Keratinocyte (primary cell): ENCODE measurements at places on chromosomes 5 and 9. TPM values are rescaled to one million over a fixed set of nuclear protein-coding genes. Genes with fewer than 3 reads are reported as not detected.

The INSL4 gene
- 0.04 TPM in 1 of 3 replicates, not detected in the others for polyA plus RNA-seq

The SOHLH1 gene
- polyA plus RNA-seq = not detected in 3 replicates

The TIMD4 gene
- polyA plus RNA-seq = not detected in 3 replicates

The HAVCR2 gene
- polyA plus RNA-seq = 0.03 TPM in 1 of 3 replicates, not detected in the others

The ADAMTS6 gene
- 6.7 to 14.7 TPM (median 10.9 TPM) in 3 replicates for polyA plus RNA-seq

The CCDC127 gene
- 4.6 to 5.7 TPM (median 4.9 TPM) in 3 replicates for polyA plus RNA-seq

The ARHGEF28 gene
- polyA plus RNA-seq = 17.7 to 31.6 TPM (median 24.2 TPM) in 3 replicates

The PCDHB2 gene
- polyA plus RNA-seq = 0.26 to 1.1 TPM (median 0.46 TPM) in 3 replicates

The SLC45A2 gene
- polyA plus RNA-seq = 0.04 to 0.05 TPM in 2 of 3 replicates, not detected in the other

The EFNA5 gene
- 2.8 to 5.9 TPM (median 4.8 TPM) in 3 replicates for polyA plus RNA-seq

The CDH9 gene
- polyA plus RNA-seq = not detected in 3 replicates

DNA sequence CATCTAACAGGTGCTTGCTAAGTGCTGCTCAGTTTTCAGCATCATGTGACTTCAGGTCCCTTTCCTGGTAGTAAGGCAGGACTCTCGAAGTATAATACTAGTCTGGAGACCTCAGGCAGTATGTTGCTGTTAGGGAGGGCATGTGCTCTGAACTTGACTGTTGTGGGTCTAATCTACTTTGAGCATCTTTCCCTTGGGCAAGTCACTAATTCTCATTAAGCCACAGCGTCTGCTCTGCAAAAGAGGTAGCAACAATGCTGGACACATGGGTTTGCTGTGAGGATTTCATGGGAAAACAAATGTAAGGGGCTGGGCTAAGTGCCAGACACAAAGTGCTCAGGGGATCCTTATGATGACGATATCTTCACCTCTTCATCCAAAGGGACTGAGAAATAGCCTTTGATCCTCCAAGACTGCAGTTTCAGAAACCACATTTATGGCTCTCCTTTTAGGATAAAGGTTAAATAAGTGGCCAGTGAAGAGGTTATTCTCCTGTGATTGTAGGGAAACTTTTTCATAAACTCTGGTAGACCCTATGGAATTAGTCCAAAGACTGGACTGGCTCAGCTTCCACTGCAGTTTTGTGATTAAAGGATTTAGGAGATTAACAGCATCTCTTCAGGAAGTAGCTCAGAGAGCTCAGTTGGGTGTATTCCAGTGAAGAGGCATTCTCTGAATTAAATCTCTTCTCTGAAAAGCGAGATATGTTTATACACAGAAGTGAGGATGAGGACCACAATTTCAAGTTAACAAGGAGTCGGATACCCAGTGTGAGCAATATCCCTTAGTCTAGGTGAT is 216.6 kb downstream of the SGCD start:
- DNase-seq = no peak

- no peak for DNase-seq
Observed at GRCh38 chr5:50667023-50667652, 701 bp downstream of the PARP8 start.

DNA sequence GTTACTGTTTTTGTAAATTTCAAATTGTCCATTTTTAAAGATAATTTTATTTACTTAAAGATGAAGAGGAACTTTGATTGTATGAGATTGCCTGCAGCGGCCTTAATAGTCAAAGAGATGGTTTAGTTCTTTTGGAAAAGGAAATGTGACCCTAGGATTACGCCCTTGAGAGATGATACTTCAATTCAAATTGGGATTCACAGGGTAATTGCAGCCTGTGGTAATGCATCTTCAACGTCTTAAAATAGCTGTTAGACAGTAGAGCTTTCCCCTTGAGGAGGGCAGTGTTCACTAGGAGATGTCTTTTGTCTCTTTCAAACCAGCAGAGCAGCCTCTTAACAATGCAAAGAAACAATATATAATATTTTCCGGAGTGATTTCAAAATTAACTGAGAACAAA is 127.1 kb downstream of the TAF11L14 start:
- DNase-seq = no peak

DNA sequence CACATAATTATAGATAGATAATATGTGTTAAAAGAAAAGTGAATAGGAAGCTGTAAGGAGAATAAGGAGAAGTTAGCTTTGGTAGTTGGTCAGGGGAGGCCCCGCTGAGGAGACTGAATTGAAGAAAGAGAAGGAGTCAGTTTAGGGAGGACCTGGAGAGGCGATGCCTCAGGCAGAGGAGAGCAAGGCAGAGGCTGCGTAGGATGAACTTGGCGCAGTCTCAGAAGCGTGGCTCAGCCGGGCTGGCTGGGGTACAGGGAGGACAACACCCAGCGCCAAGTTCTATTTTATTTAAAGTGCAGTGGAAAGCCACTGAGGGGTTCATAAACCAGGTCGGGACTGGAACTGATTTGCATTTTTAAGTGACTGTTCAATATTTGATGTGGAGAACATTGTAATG is 68.5 kb downstream of the PTCD2 start:
- DNase-seq = no peak

- no peak for DNase-seq
Observed at GRCh38 chr9:17222932-17223331, 88.1 kb downstream of the CNTLN start.

GRCh38 chr5:30104872-30105596 is 1088.5 kb upstream of the CDH6 start:
- no peak for DNase-seq

DNA sequence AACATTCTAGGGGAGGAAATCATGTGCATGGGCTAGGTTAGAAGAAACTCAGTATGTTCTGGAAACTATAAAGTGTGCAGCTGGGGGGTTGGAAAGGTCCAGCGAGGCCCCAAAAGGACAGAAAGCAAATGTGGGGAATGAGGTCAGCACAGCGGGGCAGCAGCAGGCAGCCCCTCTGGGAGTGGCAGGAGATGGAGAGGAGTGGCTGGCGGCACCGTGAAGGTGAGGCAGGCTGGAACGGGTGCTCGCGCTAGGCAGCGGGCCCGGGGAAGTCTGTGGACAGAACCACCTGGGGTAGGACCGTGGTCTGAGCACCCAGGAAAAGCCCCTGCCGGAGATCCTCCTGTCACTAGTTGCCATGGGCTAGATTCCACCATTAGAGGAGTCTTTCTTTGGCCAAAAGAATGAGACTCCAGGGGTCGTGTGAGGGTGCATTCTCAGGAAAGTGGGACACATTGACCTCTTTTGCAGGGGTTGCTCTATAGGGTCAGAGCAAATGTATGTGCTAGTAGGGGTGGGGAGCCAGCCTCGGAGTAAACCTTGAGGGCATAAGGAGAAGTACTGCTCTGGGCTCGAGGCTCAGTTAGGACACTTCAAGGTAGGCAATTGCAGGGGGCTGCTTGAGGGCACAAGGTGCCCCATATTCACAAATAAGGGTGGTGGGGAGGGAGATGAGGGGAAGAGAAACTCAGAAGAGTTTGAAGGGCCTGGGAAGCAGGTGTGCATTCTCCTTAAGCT is 61.2 kb downstream of the IL6ST start:
- no peak for DNase-seq

GRCh38 chr5:170075696-170076095 is 30.0 kb upstream of the FOXI1 start:
- DNase-seq = no peak

GRCh38 chr5:54867310-54867944 is 118.0 kb downstream of the ESM1 start:
- no peak for DNase-seq

DNA sequence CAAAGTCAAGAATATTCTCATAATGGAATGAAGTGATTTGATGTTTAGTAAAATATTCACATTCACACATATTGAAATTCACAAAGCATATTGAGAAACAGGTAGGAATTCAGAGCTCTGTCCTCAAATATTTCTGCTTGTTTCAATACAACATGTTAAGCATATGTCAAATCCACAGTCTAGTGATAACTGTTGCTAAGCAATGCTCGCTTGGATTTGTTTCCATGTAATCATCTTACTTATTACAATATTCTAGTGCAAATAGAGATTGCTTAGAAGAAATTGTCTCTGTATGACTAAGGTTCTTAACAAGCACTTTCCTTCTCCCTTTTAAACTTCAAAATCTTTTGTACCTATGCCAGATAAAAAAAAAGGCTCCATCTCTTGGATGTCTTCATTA is 995.7 kb downstream of the CDH18 start:
- DNase-seq = no peak

DNA sequence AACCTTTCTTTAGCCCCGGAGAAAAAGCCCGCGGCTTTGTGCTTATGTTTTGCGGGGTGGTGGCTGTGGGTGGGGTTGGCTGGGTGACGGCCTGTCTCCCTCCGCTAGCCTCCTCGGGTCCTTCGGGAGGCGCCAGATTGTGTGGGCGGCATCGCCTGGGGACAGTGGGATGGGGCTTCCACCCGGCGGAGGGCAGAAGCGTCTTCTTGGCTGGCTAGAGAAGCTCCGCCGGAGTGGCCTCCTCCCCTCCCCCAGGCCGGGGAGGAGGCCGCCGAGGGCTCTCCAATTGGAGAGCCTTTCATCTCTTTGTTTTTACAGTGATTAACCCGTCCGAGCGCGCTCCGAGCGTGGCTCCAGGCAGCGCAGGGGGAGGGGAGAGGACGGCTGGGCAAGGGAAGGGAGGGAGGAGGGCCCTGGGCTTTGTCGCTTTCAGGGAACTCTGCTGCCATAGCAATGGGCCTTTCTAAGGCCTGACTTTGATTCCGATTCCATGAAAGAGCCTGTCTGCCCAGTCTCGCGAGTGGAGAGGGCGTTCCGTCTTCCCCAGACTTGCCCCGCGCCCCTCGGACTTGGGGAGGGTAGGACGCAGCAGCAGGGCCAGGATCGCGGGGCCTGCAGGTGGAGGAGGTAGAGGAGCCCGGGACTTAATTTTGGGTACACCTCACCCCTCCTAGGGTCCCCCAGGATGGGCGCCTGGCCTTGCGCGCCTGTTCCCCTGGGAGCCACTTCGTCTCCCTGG is 36.7 kb upstream of the TIFAB start:
- no peak for DNase-seq

GRCh38 chr5:135441350-135441831 is 5.8 kb downstream of the DCANP1 start:
- DNase-seq = no peak

GRCh38 chr5:658103-658502 is 35.0 kb downstream of the TPPP start:
- DNase-seq = no peak

- DNase-seq = no peak
Observed at GRCh38 chr9:127855522-127855921, 1.1 kb upstream of the ENG start.

GRCh38 chr5:108884736-108885135 is 137.0 kb downstream of the FER start:
- no peak for DNase-seq

DNA sequence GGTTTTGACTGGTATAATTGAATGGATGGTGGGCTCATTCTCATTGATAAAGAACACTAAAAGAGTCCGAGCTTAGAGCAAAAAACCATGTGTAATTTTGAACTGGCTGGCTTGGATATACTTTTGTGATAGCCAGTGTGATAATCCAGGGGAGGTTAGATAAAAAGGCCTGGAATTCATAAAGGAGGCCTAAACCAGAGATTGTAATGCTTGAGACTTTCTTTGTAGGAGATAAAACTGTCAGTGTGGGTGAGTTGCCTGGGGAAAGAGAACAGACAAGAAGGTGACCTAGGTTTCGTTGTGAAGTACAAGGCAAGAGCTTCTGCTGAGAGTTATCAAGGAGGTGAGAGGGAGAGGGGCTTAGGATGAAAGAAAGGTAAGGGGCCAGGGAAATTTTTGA is 17.0 kb upstream of the NMUR2 start:
- DNase-seq = no peak

- no peak for DNase-seq
Observed at GRCh38 chr5:31273161-31273560, 79.7 kb downstream of the CDH6 start.

DNA sequence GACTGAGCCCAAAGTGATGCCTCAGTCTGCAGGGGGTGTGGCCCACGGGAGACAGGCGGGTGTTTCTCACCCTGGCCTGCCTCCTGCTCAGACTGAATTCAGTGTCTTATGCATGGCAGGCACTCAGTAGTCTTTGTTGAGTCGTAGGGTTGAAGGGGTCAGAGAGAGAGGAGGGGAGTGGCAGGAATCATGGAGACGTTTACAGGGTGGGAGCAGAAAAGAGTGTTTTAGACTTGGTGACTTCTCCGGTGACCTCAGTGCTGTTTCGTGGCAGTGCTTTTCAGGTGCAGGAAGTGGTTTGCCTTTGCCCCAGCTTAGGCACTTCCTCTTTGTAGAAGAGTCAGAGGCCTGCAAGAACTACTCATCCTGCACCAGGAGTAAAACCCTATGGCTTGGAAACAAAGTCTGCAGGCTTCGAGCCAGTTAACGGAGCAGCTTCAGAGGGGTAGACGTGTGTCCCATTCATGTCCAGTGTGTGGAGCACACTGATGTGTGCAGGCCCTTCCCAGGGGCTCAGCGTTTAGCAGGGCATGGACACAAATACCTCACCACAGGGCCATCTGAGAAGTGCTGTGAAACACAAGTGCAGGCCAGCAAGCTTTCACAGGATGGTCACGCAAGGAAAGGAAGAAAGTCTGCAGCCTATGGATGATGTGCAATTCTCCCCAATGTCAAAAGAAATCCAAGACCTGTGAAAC is 24.5 kb upstream of the SEMA4D start:
- DNase-seq = no peak

GRCh38 chr9:123834889-123835562 is 94.9 kb downstream of the DENND1A start:
- no peak for DNase-seq

GRCh38 chr9:131584858-131585257 is 39.5 kb downstream of the PRRT1B start:
- DNase-seq = no peak

DNA sequence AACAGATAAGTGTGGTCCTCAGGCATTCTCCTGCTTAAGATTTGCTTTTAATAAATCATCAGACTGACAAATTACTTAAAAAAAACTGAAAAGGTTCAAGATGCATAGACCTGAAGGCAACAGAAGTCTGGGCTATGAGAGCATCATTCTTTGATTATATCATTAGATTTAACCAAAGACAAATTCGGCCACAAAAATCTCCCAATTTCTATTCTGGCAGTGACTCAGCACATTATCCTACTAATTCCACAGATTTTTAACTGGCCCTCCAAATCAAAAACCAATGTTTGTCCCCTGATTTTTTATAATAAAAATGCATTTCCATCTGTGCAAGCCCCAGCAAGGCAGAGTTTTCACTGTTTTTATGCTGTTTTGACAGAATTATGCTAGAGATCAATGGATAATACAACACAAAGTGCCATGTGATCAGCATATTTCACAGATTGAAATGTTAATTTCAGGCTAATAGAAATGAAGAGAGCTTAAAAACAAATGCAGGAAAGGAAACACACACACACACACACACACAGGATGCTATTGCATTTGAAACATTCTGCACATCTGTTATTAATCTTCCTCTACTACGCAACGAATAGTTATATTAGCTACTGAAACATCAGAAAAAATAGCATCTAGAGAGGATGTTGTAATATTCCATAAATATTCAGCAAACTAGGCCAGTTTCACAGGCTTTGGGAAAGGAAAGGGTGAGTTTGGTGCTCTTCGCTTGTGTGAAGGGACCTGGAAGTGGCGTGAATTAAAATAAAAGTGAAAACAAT is 177.6 kb upstream of the ST8SIA4 start:
- no peak for DNase-seq

GRCh38 chr5:58224661-58225060 is 235.2 kb downstream of the PLK2 start:
- DNase-seq = no peak
